ENCODE measurements at places on chromosomes 6 and 20.

- DNase-seq: no peak
These were observed 12.7 kb downstream of the GGT7 start for GRCh38 chr20:34859826-34860545.

- no peak for DNase-seq
These were observed 95.3 kb downstream of the EPB41L2 start for GRCh38 chr6:130967502-130968445.

DNA sequence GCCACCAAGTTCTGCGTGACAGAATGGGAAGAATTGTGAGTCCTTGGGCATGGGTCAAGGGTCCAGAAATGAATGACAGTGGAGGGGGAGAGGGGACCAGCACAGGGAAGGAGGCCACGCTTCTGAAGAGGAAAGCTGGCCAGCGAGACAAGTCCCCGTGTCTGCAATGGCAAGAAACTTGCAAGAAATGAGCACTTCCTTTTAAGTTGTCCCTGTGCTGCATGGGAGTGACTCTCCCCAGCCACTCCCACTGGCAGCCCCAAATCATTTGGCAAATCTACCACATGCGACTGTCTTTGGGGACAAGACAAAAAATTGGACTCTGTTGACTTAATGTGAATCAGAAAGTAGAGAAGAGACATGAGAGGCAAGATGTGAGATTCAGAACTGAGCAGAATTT lies 242.2 kb upstream of the RREB1 start:
- no peak for DNase-seq

GRCh38 chr20:59205044-59205443 lies 41.4 kb downstream of the ZNF831 start:
- DNase-seq: no peak

DNA sequence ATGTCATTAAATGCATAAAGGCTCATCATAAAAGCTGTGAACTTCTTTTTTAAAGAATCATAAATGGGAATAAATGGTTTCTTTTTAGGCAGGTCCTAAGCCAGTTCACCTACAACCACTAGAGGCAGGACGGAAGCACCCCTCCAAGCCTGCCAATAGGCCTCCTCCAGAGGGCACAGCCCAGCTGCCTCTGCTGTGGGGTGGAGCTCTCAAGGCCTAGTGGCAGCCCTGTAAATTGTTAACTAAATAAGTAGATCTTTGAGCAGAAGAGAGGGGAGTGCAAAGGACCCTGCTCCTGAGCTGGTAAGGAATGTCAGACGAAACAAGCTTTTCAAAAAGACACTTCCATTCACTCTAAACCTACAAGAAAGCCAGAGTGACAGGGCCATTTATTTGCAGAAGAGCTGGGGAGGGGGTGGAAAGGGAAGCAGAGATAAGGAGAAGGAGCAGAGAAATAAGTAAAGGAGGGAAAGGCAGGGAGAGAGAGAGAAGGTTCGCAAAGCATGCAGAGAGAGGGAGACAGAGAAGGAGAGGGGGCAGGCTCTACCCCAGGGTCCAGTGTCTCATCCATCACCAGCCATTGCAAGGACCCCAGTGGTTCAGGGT lies 18.0 kb upstream of the MAFB start:
- DNase-seq: no peak

Data from stimulated activated naive CD4-positive, alpha-beta T cell treated with Interleukin-2 at 50 U/mL for 16 hours (primary cell).